ENCODE measurements at places on chromosomes 11 and 22. TPM values are rescaled to one million over a fixed set of nuclear protein-coding genes. Genes with fewer than 3 reads are reported as not detected.
A peak's percentile ranks its signal among the peaks of the same experiment; 100 is the strongest.

GRCh38 chr11:57432149-57432561, 5.2 kb upstream of the SLC43A3 start:
- peaks cover 20% of the 10 kb centered on the region for H3K4me1 ChIP-seq
- H3K36me3 ChIP-seq: no peaks in the 10 kb centered on the region
- H3K27me3 ChIP-seq: peaks cover 12% of the 10 kb centered on the region
- H3K4me3 ChIP-seq: no peak overlapping the region
- no peak for DNase-seq
- H3K27ac ChIP-seq: no peak overlapping the region

GRCh38 chr11:26162291-26162690, 169.6 kb upstream of the ANO3 start:
- H3K4me1 ChIP-seq: no peaks in the 10 kb centered on the region
- no peaks in the 10 kb centered on the region for H3K36me3 ChIP-seq
- no peaks in the 10 kb centered on the region for H3K27me3 ChIP-seq

The C11orf87 gene
- not detected for total RNA-seq

The ARFGAP2 gene
- 103 TPM for total RNA-seq

- H3K27me3 ChIP-seq: peaks cover 4% of the 10 kb centered on the region
- no peak overlapping the region for H3K27ac ChIP-seq
- no peak for DNase-seq
- H3K4me3 ChIP-seq: no peak overlapping the region
- H3K36me3 ChIP-seq: no peaks in the 10 kb centered on the region
These were observed 30.7 kb downstream of the RIBC2 start for GRCh38 chr22:45444168-45444567.

- H3K36me3 ChIP-seq: no peaks in the 10 kb centered on the region
- H3K27ac ChIP-seq: no peak overlapping the region
- no peak overlapping the region for H3K4me3 ChIP-seq
These were observed 153.9 kb downstream of the TRPC6 start for GRCh38 chr11:101429703-101430540.

- H3K36me3 ChIP-seq: no peaks in the 10 kb centered on the region
- no peak overlapping the region for H3K27ac ChIP-seq
- no peaks in the 10 kb centered on the region for H3K4me1 ChIP-seq
- no peaks in the 10 kb centered on the region for H3K27me3 ChIP-seq
- H3K4me3 ChIP-seq: no peak overlapping the region
- DNase-seq: no peak
These were observed 901.2 kb downstream of the METTL15 start for GRCh38 chr11:29009426-29009825.

DNA sequence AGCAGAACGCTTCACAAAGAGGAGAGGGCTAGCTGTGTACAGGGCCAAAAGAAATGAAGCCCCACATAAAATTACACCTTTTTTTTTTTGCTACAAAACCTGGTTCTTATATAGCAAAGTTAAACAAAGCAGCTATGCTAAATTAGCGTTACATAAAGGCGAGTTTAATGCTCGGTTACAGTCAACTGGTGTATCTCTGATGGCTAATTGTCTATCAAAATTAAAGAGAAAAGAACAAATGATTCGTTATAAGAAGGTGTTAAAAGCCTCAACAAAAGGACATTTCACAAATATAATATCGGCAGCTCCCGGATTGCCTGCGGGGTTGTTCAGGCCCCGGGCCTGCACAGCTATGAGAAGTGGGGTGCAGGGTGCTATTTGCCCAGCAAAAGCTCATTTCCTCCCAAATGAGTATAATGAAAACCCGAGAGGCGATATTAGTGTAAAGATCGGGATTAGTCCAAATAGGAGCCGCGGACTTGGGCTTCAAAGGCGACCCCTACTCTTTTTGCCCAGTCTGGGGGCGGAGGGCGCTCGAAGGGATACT, 13.3 kb upstream of the PAX6 start:
- H3K27me3 ChIP-seq: peaks cover 91% of the 10 kb centered on the region
- peak overlapping the region; percentile 32 for H3K27ac ChIP-seq
- no peak for DNase-seq
- H3K4me1 ChIP-seq: peaks cover 8% of the 10 kb centered on the region
- H3K36me3 ChIP-seq: peaks cover 5% of the 10 kb centered on the region

DNA sequence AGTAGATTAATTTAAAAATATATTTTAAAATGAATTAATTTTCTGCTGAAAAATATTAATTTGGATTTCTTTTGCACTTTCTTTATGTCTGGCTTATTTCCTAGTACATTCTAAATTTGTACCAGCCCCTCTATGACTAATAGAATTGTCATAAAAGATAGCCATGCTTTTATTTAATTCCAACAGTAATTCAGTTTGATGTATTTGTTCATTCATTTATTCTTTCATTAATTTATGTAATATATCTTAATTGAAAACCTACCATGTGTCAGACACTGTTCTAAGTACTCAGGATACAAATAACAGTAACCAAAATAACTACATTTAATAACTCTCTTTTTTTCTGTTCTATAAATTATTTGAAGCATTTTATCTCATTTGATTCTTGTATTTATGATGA, 264.0 kb upstream of the CCDC179 start:
- no peak overlapping the region for H3K4me3 ChIP-seq
- no peaks in the 10 kb centered on the region for H3K36me3 ChIP-seq
- no peak overlapping the region for H3K27ac ChIP-seq
- no peaks in the 10 kb centered on the region for H3K4me1 ChIP-seq

The ST3GAL4 gene
- 11.5 TPM for total RNA-seq

- no peaks in the 10 kb centered on the region for H3K36me3 ChIP-seq
- peaks cover 24% of the 10 kb centered on the region for H3K27me3 ChIP-seq
- H3K27ac ChIP-seq: no peak overlapping the region
- no peaks in the 10 kb centered on the region for H3K4me1 ChIP-seq
- no peak for DNase-seq
These were observed 47.9 kb downstream of the CHRDL2 start for GRCh38 chr11:74683279-74683871.

The SLC5A1 gene
- not detected for total RNA-seq

DNA sequence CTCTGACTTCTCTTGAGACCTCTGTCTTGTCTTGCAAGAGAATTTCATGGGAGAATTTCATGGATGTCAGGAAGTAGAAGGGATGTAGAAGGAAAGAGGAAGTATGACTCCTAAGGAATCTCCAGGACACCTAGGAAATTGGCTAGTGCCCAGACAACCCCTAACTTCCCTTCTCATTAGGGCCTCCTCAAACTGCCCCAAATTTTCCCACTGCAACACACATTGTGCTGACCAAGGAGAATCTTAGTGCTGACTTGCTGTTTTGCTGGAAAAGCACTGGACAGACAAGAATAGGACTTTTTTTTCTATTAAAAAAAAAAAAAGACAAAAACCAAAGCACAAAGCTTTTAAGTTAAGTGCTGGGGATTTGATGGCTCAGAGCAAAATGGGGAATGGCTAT, 236.1 kb upstream of the CADM1 start:
- H3K4me1 ChIP-seq: no peaks in the 10 kb centered on the region
- no peak overlapping the region for H3K27ac ChIP-seq
- DNase-seq: no peak

DNA sequence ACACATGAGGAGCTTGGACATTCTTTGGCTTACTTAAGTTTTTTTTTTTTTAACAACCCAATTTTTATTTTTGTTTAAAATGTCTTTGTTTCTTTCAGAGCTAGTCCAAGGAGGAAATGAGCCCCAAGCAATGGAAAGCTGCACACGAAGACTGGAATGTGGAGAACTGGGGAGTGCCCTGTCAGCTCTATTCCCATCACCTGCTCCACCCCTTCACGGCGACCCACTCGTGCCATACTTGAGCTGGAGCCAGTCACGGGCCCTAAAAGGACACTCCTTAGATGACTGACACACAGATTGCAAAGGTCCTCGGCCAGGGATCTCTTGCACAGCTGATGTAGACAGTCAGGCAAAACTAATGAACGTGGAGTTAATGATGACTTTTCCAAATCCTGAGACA, 10.6 kb upstream of the SLC25A18 start:
- H3K4me3 ChIP-seq: no peak overlapping the region
- DNase-seq: no peak
- no peaks in the 10 kb centered on the region for H3K4me1 ChIP-seq

The TRIM48 gene
- total RNA-seq: not detected

The CAPN5 gene
- 0.28 TPM for total RNA-seq

DNA sequence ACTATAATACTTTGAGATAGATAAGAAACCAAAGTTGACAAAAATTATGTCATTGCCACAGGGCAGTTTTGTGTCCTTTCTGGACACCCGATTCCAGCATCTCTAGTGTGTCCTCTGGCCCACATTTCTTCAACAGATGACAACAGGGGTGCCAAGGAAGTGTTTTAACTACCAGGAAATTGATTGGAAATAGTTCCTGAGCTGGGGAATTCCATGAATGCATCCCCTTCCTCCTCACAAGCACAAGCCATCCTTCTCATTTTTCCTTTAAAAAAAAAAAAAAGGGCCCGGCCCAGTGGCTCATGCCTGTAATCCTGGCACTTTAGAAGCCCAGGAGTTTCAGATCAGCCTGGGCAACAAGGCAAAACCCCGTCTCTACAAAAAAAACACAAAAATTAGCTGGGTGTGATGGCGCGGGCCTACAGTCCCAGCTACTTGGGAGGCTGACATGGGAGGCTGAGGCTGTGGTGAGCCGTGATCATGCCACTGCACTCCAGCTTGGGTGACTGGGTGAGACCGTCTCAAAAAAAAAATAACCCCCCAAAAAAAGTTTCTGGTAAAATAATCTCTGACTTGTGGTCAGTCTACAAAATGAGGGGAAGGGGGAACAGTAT, 797 bp upstream of the B3GAT3 start:
- no peak for DNase-seq
- peak overlapping the region; percentile 85 for H3K27ac ChIP-seq
- peaks cover 26% of the 10 kb centered on the region for H3K36me3 ChIP-seq
- peak overlapping the region; percentile 60 for H3K4me3 ChIP-seq
- H3K27me3 ChIP-seq: no peaks in the 10 kb centered on the region

The BTG4 gene
- not detected for total RNA-seq

- no peak for DNase-seq
- no peak overlapping the region for H3K4me3 ChIP-seq
- no peak overlapping the region for H3K27ac ChIP-seq
- H3K27me3 ChIP-seq: no peaks in the 10 kb centered on the region
These were observed 273.5 kb upstream of the MPPED2 start for GRCh38 chr11:30859669-30860068.

GRCh38 chr22:45418056-45418769, 4.7 kb downstream of the RIBC2 start:
- DNase-seq: no peak
- peaks cover 28% of the 10 kb centered on the region for H3K36me3 ChIP-seq
- no peak overlapping the region for H3K27ac ChIP-seq
- no peak overlapping the region for H3K4me3 ChIP-seq
- peaks cover 19% of the 10 kb centered on the region for H3K4me1 ChIP-seq
- no peaks in the 10 kb centered on the region for H3K27me3 ChIP-seq

GRCh38 chr11:41519696-41520095, 60.2 kb upstream of the LRRC4C start:
- H3K4me3 ChIP-seq: no peak overlapping the region
- no peaks in the 10 kb centered on the region for H3K36me3 ChIP-seq
- no peaks in the 10 kb centered on the region for H3K27me3 ChIP-seq
- no peak for DNase-seq
- no peaks in the 10 kb centered on the region for H3K4me1 ChIP-seq

The BMAL1 gene
- total RNA-seq: 56.8 TPM

The HSPB2 gene
- total RNA-seq: not detected

- H3K27me3 ChIP-seq: no peaks in the 10 kb centered on the region
- no peak overlapping the region for H3K27ac ChIP-seq
- H3K4me3 ChIP-seq: no peak overlapping the region
- H3K36me3 ChIP-seq: no peaks in the 10 kb centered on the region
- H3K4me1 ChIP-seq: no peaks in the 10 kb centered on the region
These were observed 21.6 kb downstream of the ANO1 start for GRCh38 chr11:70099578-70100279.

The PANX2 gene
- total RNA-seq: 1.8 TPM

DNA sequence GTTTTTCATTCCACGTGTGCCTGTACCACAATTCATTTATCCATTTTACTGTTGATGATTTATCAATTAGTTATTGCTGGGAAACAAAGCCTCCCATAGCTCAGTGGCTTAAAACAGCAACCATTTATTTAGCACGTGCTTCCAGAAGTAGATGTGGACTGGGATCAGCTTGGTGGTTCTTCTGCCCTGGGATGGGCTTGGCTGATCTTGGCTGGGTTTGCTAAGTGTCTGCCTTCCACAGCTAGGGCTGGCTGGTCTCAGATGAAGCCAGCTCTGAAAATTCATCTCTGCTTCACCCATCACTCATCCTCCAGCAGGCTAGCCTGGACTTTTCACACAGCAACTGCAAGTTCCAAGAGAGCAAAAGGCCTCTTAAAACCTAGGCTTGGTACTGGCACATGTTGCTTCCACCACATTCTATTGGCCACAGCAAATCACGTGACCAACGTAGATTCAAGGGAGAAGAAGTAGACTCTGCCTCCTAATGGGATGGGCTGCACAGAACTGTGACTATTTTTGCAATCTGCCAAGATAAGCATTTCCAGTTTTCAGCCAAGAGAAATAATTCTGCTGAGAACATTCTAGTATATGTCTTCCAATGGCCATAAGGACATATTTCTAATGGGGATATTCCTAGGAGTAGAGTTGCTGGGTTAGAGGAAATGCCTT, 124.9 kb downstream of the MN1 start:
- H3K4me1 ChIP-seq: no peaks in the 10 kb centered on the region
- DNase-seq: no peak
- H3K36me3 ChIP-seq: no peaks in the 10 kb centered on the region
- no peaks in the 10 kb centered on the region for H3K27me3 ChIP-seq

DNA sequence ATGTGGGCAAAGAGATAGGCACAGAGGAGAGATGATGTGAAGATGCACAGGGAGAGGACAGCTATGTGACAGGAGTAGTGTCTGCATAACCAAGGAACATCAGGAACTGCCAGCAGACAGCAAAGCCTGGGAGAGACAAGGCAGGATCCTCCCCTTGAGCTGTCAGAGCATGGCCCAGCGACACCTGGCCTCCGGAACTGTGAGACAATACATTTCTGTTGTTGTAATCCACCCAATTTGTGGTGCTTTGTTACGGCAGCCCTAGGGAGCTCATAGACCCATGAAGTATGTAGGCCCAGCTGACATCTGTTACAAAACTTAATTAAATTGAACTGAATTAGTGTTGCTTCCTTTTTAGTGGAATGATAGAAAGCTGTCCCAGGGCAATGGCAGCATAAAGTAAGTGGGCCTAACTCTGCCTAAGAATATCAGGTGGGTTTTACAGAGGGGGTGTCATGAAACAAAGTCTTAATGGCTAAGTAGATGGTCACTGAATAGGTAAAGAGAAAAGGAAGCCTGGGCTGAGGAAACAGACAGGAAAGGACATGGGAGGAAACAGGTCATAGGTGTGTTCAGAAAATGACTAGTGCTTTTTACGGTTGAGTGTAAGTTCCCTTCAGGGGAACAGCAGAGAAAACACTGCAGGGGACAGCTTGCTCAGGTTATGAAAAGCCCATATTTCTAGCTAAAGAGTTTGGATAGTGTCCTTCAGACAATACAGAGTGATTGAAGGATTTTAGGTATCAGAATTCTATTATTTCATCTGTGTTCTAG, 24.8 kb downstream of the RASSF10 start:
- no peak overlapping the region for H3K27ac ChIP-seq
- H3K4me3 ChIP-seq: no peak overlapping the region
- H3K27me3 ChIP-seq: peaks cover 34% of the 10 kb centered on the region
- no peak for DNase-seq

GRCh38 chr11:10694486-10695239, 1.1 kb upstream of the IRAG1 start:
- no peak overlapping the region for H3K4me3 ChIP-seq
- no peaks in the 10 kb centered on the region for H3K36me3 ChIP-seq
- DNase-seq: no peak
- H3K27me3 ChIP-seq: peaks cover 10% of the 10 kb centered on the region
- H3K4me1 ChIP-seq: no peaks in the 10 kb centered on the region

- H3K4me1 ChIP-seq: no peaks in the 10 kb centered on the region
- no peaks in the 10 kb centered on the region for H3K27me3 ChIP-seq
- no peaks in the 10 kb centered on the region for H3K36me3 ChIP-seq
- peak; percentile 11 for DNase-seq
These were observed 20.4 kb downstream of the SLC37A2 start for GRCh38 chr11:125083312-125084056.

Measured in activated CD8-positive, alpha-beta memory T cell treated with anti-CD3 and anti-CD28 coated beads, Interleukin-2, amount 10 ng/mL, durations not matched to agents 7 days and 5 days (primary cell).